ENCODE measurements at places on chromosomes 6 and 20.

DNA sequence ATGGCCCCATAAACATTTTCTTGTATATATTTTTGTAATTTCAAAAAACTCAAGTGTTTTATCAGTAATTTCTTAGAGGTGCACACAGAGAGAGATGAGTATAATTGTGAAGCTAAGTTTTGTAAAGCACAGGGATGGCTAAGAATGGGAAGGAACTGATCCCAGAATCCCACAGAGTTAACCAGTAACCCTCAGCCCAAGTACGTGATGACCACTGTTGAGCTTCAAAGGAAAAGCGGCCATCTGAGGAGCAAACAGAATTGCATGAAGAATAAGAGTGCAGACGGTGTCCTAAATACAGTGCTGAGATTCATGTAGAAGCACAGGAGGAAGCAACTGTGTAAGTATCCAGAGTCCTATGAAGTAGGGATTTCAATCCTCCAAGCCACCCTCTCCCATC lies 28.1 kb upstream of the HLA-C start:
- DNase-seq = no peak

DNA sequence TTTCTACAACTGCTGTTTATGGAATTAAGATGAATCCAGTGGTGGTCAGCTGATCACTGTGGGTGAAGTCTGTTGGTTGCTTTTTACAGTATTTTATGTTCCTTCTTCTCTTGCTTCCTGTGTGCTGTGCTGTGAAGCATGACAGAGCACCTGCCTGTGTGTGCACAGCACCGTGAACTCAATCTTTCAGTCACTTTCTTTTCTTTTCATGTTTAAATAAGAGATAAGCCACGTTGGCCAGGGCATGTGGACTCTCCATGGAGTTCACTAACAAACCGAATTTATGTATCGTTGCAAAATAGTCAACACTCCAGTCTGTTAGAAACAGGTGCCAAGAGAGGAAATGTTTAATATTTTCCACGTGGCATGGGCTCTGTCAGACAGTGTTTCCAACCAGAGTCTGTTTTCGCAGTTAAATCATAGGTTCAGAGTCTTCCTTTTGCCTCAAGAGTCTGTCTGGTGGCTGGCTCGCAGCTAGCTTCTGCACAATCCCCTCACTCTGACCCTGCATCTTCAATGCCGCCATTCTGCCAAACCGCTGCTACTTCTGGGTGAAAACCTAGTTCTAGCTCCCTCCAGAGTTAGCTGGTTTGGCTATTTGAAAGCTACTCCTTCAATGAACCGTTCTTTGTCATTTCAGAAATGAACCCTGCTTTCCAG lies 73.2 kb downstream of the QRSL1 start:
- no peak for DNase-seq

GRCh38 chr6:24060982-24061754 lies 64.8 kb upstream of the NRSN1 start:
- no peak for DNase-seq

DNA sequence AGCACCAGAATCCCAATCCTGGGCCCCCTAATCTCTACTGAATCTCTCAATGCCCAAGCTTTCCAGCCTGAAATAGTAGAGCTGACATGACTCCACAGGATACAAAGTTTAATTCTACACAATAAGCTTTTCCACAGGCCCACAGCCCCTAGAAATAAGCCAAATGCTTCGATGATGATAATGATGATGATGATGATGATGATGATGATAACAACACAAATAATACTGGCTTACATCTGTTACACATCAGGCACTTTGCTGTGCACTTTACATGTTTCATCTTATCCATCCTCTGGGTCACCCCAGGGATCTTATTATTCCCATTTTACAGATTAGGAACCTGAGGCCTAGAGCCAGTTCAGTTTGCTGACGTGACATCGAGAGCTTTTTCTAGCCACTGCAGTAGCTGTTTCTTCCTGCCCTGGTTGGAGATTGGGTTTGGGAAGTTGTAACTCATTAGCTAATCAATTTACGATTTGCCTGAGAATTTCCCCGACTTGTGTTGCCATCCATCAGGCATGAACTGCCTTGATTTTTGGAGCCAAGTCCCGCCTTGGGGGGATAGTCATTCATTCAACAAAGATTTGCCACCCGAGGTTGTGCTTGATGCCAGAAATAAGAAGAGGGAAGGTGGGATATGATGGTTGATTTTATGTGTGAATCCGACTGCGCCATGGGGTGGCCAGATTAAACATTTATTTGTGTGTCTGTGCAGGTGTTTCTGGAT lies 20.4 kb downstream of the KCNB1 start:
- DNase-seq = no peak

GRCh38 chr6:48134246-48134645 lies 23.2 kb upstream of the PTCHD4 start:
- no peak for DNase-seq

GRCh38 chr6:36029464-36029863 lies 1.9 kb downstream of the MAPK14 start:
- DNase-seq = no peak

- DNase-seq = no peak
Observed at GRCh38 chr6:106747139-106747538, 117.8 kb downstream of the QRSL1 start.

DNA sequence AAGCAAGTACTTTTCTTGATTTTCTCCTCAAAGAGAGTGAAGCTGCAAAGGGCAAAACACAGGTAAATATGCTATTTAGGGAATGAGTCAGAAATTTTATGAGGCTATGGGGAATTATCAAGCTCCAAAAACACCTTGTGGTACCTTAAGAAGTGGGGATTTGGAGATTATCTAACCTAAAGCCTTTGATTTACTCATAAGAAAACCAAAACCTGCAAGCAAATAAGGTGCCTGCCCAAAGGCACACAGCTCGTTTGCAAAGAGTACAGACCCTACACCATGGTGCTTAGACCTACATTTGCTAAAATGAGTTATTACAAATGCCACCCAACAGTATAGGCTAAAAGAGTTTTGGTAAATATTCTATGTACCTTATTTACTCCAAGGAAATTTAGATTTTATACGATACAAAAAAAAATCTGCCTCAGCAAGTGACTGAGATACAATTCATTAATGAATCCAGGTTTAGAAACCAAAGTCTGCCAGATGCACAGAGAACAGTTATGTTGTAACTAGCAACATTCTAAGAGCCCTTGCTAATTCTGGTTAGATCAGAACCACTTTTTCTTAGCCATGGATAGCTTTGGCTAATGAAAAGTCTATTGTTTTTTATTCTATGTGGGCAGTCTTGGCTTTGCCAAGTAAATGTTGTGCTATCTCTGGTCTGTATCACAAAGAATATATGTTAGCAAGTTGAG lies 101.5 kb downstream of the KHDC1L start:
- DNase-seq = no peak

- DNase-seq = no peak
Observed at GRCh38 chr6:170268216-170269129, 22.4 kb downstream of the DLL1 start.

DNA sequence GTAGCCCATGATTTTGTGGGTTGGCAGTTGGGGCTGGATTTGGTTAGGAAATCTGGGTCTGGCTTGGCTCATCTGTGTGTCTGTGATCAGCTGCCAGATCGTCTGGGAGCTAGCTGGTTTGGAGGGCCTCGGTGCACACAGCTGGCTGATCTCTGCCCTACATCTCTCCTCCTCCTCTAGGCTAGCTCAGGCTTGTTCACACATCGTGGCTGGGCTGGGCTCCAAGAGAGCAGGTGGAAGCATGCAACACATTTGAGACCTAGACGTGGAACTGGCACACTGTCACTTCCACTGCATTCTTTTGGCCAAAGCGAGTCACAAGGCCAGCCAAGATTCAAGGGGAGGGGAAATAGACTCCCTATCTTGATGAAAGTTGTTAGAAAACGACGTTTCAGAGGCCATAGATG lies 15.9 kb downstream of the NDUFAF5 start:
- no peak for DNase-seq

- DNase-seq = no peak
Observed at GRCh38 chr6:78093906-78094305, 441.1 kb downstream of the MEI4 start.

Data from stimulated activated CD8-positive, alpha-beta memory T cell treated with anti-CD3 and anti-CD28 coated beads, Interleukin-15, amount 100 ng/mL, for 4 hours (primary cell).